ENCODE measurements at places on chromosomes 16 and 17.
A peak's percentile ranks its signal among the peaks of the same experiment; 100 is the strongest.

GRCh38 chr16:23877107-23878070 is 41.6 kb downstream of the PRKCB start:
- no peak for DNase-seq

DNA sequence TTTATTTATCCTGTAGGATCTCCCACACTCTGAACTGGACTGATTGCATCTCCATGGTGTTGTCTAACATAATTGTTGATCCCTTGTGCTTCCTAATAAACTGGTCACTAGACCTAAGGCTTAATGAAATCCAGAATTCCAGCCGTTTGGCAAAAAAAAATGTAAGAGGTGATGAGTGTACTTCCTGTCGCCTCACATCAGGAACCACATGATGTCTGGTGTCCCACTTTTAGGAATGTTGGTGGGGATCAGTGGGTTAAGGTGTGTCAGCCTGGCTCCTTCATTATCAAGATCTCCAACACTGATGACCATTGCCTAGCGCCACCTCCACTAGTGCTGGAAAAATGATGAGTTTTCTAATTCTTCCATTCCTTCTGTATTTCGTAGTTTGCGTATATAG is 18.6 kb upstream of the LONP2 start:
- DNase-seq, result no peak

DNA sequence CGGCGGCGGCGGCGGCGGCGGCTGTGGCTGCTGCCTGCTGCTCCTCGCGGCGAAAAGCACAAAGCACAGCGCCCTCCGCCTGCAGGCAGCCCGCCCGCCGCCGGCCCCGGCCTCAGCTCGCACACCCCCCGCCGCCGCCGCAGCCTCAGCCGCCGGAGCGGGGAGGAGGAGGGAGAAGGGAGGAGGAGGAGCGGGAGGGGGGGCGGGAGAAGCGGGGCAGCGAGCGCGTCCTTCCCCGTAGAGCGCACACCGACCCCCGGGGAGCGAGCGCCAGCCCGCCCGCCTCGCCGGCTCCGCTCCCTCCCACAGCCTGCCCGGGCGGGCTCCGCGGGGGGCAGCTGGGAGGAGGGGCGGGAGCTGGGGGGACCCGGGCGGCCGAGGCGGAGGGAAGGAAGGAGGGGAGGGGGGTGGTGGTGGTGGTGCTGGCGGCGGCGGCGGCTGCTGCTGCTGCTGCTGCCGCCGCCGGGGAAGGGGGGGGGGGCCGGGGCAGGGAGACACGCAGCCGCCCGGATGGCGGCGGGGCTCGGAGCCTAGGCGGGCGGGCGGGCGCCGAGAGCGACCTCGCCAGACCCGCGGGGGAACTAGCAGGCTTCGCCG is at the start of gene UBTF:
Gene UBTF, minus strand, starts transcription at position 60 of the 597 bp plus-strand sequence. CDS start 1,446 bp downstream, outside the sequence.
- no peak for DNase-seq

- DNase-seq, result no peak
These were observed 367.5 kb downstream of the CPPED1 start for GRCh38 chr16:12436201-12436657.

- no peak for DNase-seq
These were observed 19.6 kb downstream of the BEAN1 start for GRCh38 chr16:66446737-66447136.

GRCh38 chr17:46180892-46181274 is 12.3 kb downstream of the KANSL1 start:
- no peak for DNase-seq

DNA sequence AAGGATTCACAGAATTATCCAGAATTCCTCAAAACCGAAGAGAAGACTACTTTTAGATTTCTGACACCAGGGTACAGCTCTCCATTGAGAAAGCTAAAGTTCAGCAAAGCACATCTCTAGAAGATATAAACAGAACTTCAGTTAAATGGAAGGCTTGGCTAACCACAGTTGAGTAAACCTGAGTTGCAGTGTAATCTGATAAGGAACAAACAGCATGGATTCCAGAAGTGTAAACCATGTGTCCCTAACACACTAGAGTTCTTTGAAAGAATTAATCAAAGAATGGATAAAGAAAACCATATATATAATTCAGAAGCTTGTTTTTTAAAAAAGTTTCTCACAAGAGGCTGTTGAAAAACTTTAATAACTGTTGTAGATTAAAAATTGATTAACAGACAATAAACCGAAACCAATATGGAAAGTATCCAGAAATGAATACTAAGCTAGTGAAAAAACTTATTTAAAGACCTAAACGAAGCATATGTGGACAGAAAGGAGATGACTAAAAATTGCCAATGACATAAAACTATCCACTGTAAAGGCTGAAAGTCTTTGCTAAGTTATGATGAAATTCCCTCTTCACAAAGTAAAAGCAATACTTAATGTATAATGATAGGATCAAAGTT is 4.3 kb downstream of the RNF43 start:
- no peak for DNase-seq

DNA sequence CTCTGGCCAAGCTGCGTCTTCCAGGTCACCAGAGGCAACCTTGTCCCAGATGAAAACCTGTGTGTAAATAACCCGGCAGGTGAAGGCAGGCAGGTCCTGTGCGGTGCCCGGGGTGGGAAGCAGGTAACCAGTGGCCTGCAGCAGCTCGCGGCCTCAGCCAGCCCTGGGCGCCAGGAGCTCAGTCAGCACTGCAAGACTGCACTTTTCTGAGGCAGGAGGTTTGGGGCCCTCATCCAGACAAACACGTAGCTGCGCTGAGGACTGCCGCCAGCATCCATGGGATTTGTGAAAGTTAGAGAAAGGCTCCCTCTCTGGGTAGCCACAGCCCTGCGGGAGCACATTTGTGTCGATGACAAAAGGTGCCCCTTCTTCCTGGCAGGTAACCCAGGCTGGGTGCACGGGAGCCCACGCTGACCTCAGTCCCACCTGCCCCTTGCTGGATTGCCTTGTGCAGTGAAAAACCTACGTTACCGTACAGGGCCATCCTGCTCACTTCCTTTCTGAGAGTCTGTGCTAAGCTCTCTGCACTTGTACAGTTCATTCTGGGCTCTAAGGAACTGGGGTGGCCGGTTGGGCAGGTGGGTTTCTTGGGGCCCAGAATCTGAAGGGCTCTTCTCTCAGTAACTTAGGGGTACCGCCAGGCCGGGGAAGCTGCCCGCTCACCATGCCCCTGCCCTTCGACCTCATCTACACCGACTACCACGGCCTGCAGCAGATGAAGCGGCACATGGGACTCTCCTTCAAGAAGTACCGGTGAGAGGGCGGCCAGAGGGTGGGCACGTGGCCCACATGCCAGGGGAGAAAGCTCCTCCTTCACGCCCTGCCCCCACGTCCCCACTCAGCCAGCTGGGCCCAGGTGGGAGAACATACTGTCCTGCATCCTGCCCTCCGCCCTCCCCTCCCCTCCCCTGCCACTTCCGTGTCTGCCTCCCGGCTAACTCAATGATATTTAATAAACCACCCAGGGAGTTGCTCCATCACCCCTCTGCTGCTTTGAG is 56.4 kb downstream of the MGAT5B start:
- DNase-seq, result no peak

GRCh38 chr16:11788914-11789313 is 8.1 kb downstream of the ZC3H7A start:
- DNase-seq, result no peak

DNA sequence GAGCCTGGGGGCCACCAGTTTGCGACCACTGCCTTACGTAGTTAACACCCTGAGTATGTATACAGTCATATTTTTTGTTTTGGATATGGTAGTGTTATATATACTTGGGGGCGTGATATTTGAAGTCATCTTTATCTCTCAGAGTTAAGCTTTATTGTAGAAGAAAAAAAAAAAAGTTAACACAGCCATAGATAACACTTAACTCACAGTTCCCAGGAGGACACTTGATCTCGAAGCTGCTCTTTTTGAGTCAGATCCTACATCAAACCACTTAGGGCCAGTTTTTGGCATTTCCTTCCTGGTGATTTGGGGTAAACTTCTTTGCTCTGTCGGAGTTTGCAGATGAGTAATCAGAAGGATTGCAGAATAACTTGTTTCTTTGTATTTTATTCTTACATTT is 5.8 kb downstream of the ITPRIPL2 start:
- peak; percentile 38 for DNase-seq

DNA sequence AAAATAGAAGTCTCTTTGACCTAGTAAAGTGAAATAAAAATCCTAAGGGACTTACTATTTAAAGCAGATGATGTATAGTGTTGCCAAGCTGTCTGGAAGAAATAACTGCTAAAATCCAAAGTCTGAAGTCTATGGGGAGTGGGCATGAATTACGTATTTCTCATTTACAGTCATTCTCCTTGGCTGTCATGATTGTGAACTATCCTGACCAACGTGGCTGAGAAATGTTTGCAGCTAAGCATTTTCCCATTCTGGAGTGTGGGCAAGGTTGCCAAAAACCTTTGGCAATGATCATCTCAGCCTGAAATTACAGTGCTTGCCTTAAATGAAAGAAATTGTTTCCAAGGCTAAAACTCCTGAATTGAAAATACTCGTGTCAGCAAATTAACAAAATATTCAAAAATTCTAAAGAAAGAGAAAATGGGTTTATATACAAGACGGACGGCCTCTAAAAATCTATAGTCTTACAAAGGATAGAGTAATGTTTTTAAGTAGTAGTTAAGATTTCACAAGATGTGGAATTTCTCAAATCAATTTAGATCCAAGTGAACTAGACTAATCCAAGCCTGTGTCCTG is 77.0 kb downstream of the CACNG1 start:
- DNase-seq, result no peak

- no peak for DNase-seq
These were observed 324.0 kb downstream of the KCNJ2 start for GRCh38 chr17:70493277-70493874.

- DNase-seq, result no peak
These were observed 14.4 kb upstream of the FBXO47 start for GRCh38 chr17:38981636-38982035.

DNA sequence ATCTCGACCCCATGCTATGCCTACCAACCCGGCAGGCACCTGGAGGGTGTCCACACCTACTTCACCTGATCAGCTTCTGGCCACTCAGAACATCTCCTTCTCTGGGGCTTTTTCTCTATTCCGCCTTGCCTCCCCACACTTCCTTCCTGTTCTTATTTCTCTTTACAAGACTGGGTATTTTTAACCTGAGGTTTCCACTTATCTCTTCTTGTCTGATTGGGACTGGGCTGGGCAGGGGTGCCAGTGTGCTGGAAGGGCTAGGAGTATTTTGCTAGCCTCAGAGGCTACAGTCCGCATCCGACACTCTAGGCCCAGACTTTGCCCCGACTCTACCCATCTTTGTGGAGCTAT is 26.2 kb upstream of the ZNF652 start:
- no peak for DNase-seq

All from AG04450 (cell line).